CD4-positive, CD25-positive, alpha-beta regulatory T cell (primary cell): ENCODE measurements at places on chromosomes 6 and 20. TPM values are rescaled to one million over a fixed set of nuclear protein-coding genes. Genes with fewer than 3 reads are reported as not detected.
A peak's percentile ranks its signal among the peaks of the same experiment; 100 is the strongest.

Gene PAK5
- total RNA-seq = not detected

Gene ENPP4
- 4.5 TPM for total RNA-seq

Gene ANKRD6
- 6.0 TPM for total RNA-seq

Gene CLIC5
- total RNA-seq = 4.7 TPM

Gene OR2B6
- not detected for total RNA-seq

- no peak for DNase-seq
These were observed 306.6 kb downstream of the EPM2A start for GRCh38 chr6:145428706-145429105.

DNA sequence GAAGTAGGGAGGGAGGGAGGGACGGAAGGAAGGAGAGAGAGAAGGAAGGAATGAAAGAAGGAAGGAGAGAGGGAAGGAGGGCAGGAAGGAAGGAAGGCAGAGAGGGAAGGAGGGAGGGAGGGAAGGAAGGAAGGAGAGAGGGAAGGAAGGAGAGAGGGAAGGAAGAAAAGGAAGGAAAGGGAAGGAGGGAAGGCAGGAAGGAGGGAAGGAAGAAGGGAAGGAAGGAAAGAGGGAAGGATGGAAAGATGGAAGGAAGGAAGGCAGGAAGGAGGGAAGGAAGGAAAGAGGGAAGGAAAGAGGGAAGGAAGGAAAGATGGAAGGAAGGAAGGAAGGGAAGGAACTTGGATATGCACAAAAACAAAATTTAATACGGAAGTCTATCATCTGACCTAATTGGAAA, 844.5 kb upstream of the DEFB115 start:
- DNase-seq = no peak

DNA sequence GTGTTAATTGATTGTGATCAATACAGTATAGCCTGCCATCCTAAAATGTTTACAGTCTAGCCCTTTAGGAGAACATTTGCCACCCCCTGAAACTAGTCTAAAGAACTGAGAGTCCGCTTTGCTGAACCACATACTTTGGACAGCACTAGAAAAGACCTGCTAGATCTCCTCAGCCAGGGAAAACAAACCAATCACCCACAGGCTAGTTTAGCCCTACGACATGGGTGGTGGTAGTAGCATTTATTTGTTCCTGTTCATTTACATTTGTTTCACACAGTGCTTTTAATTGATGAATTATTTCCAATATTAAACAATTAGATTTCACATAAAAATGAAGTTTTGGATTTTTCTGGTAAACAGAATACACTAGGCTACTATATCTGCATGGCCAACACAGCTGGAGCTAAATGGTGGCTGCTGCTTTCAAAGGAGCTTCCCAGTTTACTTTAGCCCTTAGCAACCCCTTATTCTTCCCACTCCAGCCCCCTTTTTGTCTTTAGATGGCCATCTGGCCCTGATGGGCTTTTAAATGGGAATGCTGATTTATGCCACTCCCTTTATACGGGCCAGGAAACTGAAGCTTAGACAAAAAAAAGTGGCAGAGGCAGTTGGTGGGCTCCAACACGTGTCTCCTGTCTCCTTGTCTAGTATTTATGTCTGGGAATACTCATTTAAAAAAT, 72.4 kb downstream of the ADGRG6 start:
- DNase-seq = no peak

DNA sequence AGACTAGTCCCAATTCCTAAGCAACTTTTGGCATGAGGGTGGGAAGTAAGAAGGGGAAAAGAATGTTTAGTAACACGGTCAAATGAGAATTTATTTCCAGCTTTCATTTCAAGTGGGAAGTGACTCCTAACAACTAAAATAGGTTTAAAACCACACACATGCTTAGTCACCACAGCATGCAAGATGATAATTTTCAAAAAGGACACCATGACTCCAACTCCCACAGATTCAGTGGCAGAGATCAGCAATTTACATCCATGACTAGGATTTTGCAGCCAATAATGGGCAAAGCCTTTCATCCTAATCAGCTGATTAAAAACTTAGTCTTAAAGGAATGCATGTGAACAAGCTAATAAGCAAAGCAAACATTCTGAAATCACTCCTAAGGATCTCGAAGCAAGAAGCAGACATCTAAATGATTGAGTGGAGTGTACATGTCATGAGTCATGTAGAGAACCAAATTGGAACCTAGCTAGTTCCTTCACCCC, 48.1 kb upstream of the GCLC start:
- DNase-seq = no peak

DNA sequence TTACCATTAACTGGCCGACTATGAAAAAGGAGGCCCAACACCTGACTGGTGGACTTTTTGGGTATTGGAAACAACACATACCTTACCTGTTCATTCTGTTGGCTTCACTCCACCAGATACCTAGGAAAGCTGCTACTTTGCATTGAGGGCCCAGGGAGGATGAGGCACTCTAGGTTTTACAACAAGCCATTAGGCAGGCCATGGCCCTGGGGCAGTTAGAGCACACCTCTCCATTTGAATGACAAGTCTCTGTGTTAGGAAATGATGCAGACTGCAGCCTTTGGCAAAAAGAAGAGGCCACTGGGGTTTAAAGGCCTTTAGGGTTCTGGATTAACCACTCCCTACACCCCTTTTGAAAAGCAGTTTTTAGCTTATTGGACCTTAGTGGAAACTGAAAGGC, 144.3 kb downstream of the OR2B2 start:
- DNase-seq = no peak

- DNase-seq = no peak
These were observed 77.5 kb upstream of the GJE1 start for GRCh38 chr6:142055219-142055618.

DNA sequence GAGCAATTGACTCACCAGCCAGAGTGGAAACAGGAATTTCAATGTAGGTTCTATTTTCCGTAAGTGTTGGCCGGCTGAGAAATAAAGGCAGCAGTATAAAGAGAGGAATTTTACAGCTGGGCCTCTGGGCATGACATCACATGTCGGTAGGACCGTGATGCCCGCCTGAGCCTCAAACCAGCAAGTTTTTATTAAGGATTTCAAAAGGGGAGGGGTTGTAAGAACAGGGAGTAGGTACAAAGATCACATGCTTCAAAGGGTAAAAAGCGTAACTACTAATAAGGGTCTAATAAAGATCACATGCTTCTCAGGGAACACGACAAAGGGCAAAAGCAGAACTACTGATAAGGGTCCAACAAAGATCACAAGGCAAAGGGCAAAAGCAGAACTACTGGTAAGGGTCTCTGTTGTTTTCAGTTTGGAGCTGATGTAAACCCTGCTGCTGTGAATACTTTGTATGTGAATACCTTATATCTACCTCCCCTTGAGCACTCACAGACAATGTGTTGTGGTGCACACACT, 9.0 kb upstream of the TULP4 start:
- no peak for DNase-seq

GRCh38 chr6:144171406-144171805, 21.1 kb downstream of the STX11 start:
- no peak for DNase-seq

DNA sequence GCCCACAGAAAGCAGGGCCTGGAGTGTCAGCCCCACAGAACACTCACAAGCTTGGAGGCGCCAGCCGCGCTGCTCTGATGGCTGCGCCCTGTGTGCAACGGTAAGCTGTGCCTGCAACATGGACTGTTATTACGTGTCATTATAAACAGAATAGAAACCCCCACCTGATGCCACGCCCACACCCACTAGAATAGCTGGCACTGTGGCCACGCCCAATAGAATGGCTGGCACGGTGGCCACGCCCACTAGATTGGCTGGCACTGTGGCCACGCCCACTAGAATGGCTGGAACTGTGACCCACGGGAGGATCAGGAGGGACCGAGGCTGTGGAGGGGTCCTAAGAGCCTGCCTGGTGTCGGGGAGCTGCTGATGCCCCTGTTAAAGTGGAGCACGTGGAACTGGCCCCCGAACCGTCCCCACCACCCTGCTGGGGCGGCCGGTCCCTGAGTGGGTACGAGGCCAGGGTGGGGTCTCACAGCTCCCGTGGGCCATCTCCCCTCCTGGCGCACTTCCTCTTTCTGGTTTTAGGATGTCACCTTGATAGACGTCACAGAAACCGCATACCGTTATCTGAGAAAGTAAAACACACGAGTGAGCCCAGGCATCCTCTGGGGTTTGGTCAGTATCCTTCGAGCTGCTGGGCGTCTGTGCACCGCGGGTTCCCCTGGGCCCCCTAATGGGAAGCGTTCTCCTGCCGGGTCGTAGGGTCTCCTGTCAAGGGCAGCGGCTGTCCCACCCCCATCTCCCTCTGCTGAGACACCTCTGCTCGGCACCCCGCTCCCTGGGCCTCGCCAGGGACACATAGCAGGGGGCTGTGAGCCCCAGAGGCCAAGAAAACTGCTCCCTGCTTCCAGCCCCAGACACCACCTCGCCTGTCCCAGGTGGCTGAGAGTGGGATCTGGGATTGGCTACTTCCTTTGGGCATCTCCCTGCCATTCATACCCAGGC, 25.4 kb downstream of the SLC17A9 start:
- peak; percentile 82 for DNase-seq

GRCh38 chr6:17485181-17485580, 91.8 kb downstream of the CAP2 start:
- no peak for DNase-seq
